CD8-positive, alpha-beta T cell (primary cell): ENCODE measurements at places on chromosomes 3 and 15. TPM values are rescaled to one million over a fixed set of nuclear protein-coding genes. Genes with fewer than 3 reads are reported as not detected.

DNA sequence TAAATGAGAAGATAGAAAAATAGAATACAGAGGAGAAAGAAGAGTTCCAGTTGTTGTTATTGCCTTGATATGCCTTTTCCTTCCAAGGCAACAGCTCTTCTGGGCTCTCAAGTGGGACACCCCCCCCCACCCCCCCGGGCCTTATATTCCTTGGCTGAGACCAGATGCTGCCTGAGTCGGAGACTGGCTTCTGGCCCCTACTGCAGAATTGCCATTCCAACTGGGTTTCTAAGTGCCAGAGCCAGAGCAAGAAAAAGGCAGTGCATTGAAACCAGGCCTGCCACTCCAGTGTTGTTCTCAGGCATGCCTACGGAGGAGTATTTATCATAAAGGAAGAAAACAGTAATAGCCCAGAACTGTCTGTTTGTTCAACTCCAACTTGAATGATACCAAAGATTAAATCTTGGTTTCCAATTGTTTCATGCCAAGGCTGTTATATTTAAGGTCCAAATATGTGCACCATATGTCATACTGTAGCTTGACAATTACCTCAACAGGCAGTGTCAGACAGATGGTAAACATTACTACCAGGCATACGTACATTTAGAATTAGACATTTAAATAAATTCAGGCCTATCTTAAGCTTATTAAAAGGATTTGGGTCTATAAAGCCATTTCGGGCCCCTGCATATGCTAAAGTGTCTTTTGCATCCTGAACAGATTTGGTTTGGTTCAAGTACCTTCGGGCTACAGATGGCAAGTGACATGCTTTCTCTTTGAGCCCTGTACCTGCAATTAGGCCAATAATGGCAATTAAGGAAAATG, 209.9 kb upstream of the SEMA6D start:
- DNase-seq: no peak

THSD4 gene
- total RNA-seq: not detected

- no peak for DNase-seq
These were observed 42.2 kb downstream of the GOLGA6L10 start for GRCh38 chr15:82306791-82307713.

DNA sequence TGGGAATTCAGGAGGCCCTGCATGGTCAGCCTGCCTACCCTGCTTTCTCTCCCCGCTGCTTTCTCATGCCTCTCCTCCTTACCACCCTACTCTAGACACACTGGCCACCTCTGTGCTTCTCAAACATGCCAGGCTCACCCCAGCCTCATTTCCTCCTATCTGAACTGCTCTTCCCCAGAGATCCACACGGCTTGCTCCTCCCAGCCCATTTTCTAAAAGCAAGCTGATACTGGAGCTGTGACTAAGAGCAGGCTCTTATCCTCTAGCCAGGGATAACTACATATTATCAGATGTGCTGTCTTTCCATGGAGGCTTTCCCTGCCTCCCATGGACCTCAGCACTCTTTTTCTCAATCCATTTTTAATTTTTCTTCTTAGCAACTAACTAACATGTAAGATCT, 85.9 kb downstream of the BOC start:
- no peak for DNase-seq

DNA sequence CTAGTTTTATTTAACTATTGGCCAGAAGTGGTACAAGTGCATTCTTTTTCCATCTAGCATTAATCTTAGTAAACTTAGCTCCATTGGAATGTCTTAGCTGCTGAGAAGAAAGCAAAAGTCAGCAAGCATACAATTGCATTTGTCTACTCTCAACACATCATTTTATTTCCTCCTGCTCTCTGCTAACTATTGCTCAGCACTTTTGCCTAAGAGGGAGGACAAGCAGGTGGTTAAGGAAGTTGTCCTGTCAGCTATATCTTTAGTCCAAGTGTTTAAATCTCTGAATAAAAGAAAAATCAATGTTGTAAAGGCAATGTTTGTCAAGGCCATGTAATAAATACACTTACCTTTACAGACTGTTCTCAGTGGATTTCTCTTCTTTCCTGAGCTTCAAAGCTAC, 51.0 kb downstream of the FHIT start:
- no peak for DNase-seq

DNA sequence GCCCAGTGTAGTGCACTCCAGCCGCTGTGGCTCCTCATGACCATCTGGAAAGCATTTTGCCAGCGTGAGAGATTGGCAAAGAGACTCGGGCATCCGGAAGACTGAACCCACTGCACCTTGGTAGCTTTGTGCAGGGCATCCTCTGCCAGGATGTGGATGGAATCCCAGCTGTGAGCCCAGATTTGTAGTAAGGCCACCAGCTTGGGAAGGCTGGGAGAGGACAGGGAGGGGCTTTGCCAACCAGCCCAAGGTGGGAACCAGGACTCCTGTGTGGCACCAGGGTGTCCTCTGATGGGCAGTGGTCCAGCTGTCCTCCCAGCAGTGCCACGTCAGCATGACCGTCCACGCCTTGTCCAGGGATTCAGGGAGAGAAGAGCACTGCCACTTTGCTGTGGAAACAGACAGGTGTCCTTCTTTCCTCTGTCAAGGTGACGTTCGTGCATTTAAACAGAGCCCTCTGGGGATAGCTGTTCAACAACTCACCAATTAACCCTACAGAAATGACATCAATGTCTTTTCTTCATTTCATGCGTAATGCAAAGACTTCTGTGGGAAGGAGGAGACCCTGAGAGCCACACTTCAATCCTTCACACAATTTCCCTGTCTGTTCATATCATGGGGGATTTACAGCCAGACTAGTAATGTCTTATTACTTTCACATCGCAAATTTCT, 19.1 kb downstream of the KLF15 start:
- DNase-seq: no peak

- no peak for DNase-seq
These were observed 82.6 kb downstream of the TGFBR2 start for GRCh38 chr3:30688776-30689641.

DNA sequence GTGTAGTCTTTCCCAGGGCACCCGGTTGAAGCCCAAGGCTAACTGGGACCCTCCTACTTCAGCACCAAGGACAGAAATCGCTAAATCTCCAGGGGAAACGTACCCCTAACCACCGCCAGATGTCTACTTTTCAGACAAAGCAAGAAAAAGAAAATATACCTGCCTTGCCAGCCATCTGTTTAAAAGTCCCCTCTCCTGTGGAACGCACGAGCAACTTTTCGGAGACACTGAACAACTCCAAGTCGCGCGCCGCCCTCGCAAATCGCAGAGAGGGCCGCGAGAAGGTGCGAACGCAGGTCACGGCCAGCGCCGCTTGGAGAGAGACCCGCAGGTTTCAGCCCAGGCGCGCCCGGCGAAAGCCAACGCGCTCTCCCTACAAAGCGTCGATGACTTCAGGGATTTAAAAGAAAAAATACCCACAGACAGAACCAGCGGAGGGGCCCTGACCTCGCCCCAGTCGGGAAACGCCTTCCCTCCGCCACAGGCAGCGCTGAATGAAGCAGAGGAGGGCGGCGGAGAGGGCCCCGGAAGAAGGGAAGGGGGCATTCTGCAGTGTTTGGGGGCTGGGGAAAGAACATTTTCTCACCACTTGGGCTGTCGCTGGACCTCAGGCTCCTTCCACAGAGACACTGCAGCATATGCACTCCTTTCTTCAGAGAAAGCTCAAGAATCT, 213.1 kb downstream of the FGF12 start:
- no peak for DNase-seq

DNA sequence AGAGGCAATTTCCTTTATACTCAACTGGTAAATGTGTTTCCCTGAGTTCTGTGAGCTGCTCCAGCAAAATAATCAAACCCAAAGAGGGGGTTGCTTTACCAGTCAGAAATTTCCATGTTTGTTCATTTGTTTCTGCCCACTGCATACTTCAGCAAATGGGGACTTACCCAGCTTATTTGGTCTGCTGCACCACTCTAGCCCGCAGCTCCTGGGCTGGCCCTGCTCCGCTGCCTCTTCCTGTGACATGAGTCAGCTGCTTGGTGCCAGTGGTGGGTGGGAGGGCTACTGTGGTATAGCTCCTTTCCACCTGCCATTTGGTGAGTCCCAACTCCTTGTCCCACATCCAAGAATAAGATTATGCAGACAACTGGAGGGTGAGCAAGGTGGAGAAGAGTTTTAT, 644.2 kb downstream of the MCTP2 start:
- no peak for DNase-seq

TRH gene
- total RNA-seq: not detected

ALG3 gene
- 15.7 TPM for total RNA-seq

AMOTL2 gene
- not detected for total RNA-seq

MRAS gene
- total RNA-seq: not detected

DNA sequence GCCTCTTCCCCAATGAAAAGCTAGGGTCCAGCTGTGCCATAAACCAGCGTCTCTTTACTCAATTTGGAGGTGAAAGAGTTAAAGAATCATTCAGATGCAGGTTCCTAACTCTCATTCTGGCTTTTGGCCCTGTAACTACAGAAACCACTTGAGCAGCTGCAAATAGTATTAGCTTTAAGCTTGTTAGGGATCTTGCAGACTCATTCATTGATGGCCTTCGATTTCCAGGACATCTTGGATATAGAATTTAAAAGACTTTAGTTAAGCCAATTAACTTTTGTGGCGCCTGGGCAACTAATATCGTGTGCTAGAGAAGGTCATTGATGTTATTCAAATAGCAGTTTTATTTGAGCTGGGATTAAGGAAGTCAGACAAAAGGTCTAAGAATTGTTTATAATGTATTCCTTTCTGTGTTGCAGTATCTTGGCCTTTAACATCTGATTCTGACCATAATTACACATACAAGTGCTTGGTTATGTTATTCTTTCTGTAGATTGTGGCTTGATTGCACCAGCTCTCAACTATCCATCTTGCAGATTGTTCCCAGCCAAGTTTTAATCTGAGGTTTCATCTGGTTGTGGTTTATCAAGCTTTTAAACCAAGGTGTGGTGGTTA, 185.3 kb downstream of the CACNA2D3 start:
- DNase-seq: no peak

ARHGEF3 gene
- total RNA-seq: 38.8 TPM

GRCh38 chr3:113035387-113035982, 44.7 kb downstream of the GTPBP8 start:
- DNase-seq: no peak

- peak; percentile 61 for DNase-seq
These were observed 756 bp upstream of the CAMK2N2 start for GRCh38 chr3:184261854-184262763.

- DNase-seq: no peak
These were observed 1.1 kb downstream of the MESP2 start for GRCh38 chr15:89777073-89777751.

GRCh38 chr15:44780608-44781007, 44.3 kb downstream of the TRIM69 start:
- no peak for DNase-seq

P3H2 gene
- total RNA-seq: not detected
